ENCODE measurements at places on chromosomes 13 and 19.

DNA sequence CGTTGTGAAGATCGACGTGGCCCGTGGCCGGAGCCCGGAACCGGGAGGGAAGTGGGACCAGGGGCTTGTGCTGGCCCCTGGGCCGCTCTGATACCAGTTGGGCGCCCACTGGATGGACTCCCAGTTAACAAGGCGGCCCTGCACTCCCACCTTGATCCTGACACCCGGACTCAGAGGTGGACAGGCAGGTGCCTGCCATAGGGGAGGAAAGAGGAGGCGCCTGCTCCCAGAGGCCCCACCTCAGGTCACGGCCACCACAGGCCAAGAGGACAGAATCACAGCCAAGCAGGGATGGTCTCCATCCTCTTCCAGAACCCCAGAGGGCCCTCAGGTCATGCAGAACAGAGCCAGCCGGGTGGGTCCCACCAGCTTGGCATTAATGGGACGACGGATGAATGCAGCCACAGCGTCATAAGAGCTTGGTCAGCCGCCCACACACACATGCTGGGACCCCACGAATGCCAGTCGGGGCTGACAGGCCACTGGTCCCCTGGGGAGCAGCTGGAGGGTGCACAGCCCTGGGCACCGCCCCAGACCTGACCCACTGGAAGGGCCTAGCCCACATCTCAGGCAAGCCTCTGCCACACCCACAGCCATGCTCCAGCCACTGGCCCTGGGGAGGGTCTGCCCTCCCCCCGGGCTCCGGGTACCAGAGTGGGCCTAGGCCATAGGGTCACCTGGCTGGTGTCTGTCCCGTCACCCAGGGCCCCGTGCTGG, 9.6 kb upstream of the KLF16 start:
- DNase-seq = no peak

GRCh38 chr19:35909684-35910035, 1.6 kb upstream of the TYROBP start:
- DNase-seq = no peak

DNA sequence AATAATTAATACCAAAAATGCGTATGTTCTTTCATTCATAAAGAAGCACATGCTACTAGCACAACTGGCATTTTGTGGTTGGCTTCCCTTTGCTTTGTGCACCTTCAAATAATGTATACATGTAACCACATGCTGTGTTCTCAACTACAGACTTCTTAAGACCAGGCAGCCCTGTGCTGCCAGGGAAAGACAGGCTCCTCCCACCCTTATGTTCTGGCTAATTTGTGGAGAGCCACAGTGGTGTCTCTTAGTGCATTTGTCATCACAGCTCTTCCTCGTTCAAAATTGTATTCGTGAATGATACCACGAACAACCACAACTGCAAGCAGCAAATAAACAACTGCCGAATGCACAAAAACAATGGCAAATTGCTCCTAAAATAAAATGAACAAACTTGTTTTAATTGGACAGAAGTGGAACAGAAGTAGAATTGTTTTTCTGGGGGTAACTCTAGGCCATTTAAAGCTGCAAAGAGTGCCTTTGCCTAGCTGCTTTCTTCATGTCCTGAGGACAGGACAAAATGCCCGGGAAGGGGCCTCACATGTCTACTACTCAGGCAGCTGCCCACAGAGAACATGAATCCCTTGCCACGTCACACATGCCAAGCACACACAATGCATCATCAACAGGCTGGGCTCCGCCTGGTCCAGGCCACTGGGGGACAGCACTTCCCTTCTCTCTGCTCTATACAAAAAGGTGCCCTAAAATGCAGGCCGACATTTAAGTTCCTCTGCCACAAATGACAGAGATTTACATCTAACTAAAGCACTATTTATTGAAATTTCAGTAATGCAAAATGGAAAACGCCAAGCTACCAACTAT, 21.7 kb downstream of the IRS2 start:
- DNase-seq = no peak

DNA sequence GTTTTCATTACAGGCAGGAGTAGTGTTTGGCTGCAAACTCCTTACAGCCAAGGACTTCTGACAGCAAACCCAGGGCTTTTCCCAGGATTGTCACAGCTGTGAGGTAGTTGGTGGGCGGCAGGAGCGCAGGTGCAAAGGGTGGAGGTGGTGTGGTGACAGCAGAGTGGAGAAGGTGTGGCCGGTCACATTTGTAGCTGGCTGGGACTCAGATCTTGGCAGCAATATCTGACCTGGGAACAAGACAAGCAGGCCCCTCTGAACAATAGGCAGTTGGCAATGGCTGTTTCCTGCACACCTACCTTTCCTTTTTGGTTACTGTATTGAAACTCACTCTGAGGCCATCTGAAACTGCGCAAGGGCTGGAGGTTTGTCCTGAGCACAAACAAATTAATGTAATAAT, 327.3 kb downstream of the COG6 start:
- DNase-seq = no peak

GRCh38 chr13:20137875-20138274, 23.0 kb downstream of the GJA3 start:
- no peak for DNase-seq

GRCh38 chr13:109165417-109165904, 536.0 kb downstream of the MYO16 start:
- no peak for DNase-seq

DNA sequence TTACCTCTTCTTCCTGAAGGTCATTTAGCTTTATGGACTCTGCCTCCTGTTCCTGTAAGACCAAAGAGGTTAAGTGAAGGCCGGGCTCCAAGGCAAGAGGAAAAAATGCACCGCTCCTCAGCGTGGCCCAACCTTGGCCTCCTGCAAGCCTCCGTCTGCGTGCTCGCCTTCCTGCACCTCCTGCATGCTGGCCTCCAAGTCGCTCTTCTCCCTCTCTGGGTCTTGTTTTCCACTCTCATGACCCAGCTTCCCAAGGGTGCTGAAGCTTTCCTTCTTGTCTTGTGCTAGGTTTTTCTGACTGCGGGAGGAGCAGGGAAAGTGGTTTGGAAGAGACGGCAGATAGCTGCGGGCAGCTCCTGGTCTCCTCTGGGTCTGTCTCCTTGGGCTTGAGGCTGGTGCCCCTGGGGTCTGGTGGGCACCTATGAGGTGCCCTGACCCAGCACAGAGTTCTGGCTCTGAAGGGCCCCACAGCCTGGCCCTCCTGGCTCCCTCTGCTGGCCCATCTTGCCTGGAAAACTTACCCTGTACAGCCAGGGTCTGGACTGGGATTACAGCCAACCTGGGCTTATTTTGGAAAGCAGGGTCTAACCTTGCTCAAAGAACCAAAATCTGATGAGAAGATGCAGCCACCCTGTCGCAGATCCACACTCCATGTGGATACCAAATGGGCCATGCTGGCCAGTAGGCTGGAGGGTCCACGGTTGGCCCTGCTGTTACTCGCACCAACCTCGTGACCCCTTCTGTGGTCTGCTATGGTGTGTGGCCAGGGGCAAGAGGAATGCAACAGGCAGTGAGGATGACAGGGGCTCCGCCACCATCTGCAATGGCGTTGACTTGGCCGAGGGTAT, 5.2 kb downstream of the C13orf46 start:
- DNase-seq = no peak

GRCh38 chr13:34810996-34811395, 131.1 kb upstream of the NBEA start:
- no peak for DNase-seq

GRCh38 chr13:73039201-73040108, 19.4 kb upstream of the KLF5 start:
- DNase-seq = no peak

DNA sequence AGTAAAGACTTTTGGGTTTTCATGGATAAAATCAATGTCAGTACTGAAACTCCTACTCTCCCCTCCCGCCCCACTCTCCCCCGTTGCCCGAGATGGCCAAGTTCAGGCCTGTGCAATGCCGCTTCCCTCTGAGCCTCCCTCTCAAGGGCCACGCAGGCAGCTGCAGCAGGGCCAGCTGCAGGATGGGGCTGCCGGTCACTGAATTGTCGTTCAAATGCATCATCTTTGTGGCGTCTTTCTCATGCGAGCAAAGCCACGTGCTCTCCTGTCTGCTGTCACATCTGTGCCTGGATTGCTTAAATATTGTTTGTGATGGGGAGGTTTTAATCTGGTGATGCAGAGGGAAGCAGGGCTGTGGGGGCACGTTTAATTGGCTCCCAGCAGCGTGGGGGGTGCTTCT, 26.6 kb downstream of the SHISA2 start:
- no peak for DNase-seq

DNA sequence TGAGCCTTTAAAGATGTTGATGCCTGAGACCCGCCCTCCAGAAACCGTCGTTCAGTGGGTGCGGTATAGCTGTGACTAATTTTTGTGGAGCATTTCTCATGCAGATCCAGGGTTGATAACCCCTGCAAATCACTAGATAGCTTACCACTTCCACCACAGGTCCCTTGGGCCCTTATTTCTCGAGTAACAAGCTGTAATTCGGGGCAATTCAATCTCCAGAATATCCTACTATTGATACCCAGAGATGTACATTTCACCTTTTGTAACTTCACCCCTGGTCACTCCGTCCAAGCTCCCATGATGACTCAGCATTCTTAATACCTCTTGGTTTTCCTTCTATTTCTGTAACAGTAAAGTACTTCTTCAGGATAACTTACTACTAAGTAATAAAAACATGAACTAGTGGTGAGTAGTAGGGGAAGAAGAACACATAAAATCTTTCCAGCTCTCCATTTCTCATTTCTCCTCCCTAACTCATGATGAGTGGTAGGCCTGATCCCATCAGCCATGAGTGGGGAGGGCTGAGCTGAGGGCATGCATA, 71.9 kb upstream of the UBL3 start:
- DNase-seq = no peak

DNA sequence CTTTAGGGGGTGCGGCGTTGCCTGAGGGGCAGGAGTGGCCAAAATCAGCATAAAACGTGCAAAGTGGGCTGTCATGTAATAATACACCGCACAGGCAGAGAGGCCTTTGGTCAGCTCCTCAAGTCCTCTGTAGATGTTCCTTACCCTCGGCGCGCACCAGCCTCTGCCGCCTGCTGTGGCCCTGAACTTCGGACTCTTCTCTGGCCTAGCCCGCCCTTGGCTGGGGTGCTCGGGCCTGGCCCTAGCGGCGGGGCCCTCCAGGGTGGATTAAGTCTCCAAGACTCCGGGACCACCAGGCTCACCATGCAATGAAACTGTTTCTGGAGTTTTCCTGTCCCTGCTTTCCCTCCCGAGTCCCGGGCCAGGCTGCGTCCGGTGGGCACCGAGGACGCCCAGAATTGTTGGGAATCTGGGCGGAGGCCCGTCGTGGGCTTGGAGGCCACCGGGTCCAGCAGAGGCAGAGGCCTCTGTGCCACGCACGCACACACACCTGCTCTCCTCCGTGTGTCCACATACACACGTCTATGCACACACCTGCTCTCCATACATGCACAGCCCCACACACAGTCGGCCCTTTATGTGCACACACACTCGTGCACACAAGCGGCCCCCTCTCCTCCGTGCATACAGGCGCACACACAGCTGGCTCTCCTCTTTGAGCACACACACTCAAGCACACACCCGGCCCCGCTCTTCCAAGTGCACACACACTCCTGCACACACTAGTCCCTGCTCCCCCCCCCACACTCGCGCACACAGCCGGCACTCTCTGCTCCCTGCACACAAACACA, 1.5 kb upstream of the TFDP1 start:
- DNase-seq = no peak

- DNase-seq = peak; percentile 30
These were observed 6.4 kb upstream of the DMWD start for GRCh38 chr19:45798995-45799517.

DNA sequence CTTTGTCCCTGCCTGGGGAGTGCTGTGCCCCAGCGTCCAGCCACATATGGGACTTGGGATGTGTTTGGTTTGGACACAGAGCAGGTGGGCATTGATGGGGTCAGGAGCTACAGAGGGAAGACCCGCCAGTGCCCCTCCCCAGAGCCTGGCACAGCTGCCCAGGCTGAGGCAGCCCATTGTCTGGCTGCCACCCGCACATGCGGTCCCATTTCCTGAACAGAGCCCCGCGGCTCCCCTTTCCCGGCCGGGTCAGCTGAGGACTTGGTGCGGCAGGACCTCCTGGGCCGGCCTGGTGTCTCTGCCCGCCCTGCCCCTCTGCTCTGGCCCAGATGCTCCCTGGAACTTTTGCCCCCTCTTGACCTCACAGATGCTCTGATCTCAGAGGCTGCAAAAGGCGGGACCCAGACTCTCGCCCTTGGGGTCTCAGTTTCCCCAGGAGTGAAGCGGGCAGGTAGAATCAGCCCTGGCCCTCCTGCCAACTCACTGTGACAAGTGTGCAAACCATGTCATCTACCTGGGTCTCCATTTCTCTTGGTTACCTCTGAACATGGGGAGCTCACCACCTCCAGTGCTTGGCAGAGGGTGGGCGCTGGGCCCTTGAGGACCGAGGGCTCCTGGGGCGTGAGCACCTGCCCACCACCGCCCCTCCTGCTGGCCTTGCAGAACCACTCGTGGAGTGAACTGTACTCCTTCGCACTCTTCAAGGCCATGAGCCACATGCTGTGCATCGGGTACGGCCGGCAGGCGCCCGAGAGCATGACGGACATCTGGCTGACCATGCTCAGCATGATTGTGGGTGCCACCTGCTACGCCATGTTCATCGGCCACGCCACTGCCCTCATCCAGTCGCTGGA, 17.8 kb downstream of the HCN2 start:
- no peak for DNase-seq

DNA sequence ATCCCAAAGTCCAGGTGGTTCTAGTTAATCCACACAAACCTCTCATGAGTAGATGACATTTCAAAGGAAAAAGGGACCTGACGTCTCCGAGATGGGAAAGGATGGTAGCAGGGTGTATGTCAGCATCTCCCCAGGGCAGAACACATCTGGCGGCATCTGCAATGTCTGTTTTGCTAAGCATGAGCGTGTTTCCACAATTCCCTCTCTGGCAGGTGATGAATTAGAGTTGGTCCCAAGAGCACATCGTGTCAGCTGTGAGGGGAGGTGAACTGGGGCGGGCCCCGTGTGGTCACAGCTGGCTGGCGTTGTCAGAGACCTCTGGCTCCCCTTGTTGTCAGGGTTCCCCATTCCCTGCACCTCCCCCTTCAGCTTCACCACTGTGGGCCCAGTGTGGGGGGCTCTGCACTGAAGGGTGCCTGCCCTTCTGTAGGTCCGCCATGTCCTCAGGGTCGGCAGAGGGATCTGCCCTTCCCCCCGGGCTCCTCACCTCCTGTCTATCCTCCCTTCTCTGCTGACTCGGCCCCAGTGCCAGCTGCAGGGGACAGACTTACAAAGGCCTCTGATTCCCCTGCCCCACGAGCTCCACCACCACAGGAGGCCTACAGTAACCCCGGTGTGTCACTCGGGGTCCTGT, 58.2 kb downstream of the CDADC1 start:
- DNase-seq = no peak

DNA sequence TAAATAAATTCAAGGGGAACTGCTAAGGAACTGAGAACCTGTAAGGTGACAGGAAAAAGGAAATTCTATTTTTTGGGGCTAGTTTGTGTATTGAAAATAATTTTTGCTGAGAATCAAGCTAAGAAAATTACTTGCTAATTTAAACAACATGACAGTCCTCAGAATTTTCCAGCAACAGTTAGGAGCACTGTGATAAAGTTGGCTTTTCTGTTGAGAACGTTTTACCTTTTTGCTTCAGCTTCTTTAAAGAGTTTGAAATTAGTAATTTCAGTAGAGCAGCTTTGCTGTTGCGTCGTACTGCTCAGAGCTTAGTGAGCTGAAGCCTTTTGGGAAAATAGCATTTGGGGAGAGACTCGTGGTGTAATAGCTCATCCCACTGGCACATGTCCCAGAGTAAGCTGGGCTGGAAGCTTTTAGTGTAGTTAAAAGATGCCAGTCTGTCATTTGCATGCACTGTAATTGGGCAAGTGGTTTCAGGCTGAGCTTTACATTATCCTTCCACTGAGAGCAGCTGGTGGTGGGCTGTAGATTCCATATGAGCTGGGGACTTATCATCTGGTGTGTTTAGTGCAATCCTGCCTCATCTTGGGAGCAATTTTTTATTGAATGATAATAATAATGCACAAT, 69.8 kb downstream of the LRCH1 start:
- DNase-seq = no peak
